ENCODE measurements at places on chromosomes 12 and 14.

DNA sequence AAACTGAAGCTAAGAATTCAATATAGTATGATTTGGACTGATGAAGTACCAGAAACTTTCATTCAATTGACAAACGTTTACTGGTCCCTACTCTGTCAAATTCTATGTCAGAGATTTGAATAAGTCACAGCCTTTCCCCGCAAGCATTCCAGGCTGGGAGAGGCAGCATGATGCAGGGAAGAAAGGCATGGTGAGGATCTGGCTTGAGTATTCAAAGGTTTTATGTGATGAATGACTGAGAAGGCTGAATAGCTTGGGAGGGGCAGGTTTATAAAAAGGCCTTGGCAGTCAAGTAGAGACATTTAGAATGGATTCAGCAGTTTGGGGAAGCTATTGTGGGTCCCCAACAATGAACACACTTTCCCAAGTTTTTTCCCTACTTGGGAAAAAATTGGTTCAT is 431.8 kb downstream of the DPF3 start:
- DNase-seq: no peak

DNA sequence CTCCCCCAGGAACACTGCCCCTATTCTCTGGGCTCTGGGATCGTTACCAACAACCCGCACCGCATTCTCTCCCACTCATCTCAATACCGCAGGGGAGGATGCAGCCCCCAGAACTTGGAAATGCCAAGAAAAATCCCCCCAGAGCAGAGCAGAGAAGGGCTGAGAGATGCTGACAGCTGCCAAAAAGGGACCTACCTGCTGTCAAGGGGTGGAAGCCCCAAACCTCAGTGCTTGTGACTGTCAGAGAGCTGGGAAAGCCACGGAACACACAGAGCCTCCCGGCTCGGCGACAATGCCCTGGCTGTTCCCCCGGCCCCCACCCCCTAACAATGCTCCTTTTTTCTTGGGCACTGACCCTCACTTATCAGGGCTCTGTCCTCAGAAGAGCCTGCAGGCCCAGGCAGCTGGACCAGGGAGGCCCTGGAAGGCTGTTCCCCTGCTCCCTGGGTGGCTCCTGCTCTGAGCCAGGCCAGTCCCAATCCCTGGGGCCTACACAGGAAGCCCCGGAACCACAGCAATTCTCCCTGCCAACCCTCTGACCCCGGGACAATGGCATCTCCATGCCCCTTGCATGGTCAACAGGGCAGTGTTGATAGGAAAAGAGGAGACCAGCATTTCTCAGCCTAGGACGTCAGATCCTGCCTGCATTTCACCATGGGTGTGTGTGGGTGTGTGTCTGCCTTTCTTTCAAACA is 78.9 kb downstream of the ITPK1 start:
- DNase-seq: no peak

DNA sequence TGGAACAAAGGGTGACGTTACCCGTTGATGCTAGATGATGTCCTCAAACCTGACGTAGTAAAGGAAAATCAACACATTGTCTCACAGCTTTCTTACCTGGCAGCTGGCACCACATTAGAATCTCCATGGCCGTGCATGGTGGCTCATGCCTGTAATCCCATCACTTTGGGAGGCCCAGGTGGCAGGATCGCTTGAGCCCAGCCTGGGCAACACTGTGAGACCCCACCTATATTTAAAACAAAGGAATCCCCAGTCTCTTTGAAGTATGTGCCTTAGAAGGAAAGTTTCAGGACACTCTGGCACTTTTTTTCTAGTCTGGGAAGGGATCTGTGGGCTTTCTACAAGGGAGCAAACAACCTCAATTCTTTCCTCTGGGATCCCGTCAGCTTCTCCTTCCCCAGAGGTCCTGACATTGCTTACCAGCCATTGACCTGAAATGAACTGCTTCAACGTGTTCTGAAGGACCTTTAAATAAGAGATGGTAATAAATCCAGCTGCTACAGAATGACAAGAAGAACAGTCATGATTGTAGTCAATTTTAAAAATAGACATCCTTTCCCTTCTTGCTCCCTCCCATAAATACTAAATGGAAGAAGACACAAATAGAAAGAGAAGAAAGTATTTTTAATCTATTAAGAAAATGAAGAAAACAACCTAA is 33.7 kb upstream of the TTC7B start:
- no peak for DNase-seq

DNA sequence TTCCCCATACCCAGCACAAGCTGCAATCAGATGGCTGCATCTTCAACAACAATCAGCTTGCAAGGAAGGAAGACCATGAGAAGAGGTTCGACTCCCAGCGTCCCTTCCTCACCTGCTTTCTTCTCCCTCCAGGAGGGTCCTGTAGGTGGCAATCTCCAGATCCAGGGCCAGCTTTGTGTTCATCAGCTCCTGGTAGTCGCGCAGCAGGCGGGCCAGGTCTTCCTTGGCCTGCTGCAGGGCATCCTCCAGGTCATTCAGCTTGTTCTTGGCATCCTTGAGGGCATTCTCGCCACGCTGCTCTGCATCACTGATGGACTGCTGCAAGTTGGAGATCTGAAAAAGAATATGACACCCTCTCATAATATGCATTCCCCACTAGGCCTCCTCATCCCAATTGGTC is 4.0 kb downstream of the KRT1 start:
- DNase-seq: no peak

- DNase-seq: no peak
These were observed 2.2 kb downstream of the BAZ1A start for GRCh38 chr14:34872822-34873588.

- DNase-seq: no peak
These were observed 55.3 kb upstream of the AMN start for GRCh38 chr14:102866982-102867761.

DNA sequence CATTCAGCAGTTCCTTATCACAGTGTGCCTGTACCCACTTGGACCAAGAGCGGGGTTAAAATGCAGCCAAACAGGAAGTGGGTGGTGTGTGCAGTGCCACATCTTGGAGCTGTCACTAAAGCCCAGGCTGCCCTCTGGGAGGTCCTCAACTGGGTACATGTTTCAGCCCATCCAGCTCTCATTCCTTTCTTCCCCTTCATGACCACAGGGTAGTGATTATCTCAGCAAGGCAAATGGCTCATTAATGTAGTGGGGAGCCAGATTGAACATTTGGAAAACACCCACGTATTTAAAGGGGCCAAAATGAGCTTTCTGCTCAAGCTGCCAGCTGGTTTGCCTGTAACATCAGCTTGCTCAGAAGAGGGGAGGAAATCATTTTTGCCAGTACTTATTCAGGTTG is 210.8 kb upstream of the BTG1 start:
- no peak for DNase-seq

DNA sequence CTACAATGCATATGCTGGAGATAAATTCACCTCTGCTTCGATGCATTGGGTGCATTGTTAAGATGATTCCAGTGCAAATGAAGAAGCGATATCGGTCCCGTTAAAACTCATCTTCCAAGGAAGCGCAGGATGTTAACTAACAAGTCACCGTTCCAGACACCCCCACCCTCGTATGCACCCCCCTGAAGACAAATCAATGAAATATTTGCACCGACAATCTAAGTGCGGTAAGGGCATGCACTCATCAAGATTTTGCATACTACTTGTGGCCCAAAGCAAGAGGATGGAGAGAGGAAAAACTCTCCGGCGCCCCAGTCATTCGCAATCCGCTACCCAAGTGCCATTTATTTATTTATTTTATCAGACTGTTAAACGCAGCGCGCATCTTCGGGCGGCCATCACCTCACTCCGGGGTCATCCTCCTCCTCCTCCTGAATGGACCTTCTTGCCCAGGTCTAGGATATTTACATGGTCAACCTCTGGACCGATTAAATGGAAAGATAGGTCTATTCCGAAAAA is 1.2 kb downstream of the NOVA1 start:
- no peak for DNase-seq

All from stimulated activated CD8-positive, alpha-beta memory T cell treated with anti-CD3 and anti-CD28 coated beads, Interleukin-15, amount 100 ng/mL, for 4 hours (primary cell).